ENCODE measurements at places on chromosomes 12 and 14.
A peak's percentile ranks its signal among the peaks of the same experiment; 100 is the strongest.

DNA sequence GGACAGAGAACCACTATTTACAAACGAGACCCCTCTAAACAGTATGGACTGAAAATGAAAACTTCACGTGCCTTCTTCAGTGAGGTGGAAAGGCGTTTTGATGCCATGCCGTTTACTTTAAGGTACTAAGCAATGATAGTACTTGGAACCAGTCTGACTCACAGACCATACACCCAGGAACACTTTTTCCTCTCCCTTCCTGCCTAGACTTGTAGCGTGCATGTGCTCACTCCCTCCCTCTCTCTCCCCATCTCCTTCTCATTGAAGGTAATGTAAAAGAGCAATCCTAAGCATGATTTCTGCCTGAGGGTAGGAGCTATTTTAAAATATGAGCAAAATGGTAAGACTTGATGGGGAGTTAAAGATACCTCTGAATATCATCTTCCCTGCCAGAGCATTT is 5.9 kb upstream of the RPL41 start:
- no peak for DNase-seq

GRCh38 chr12:24991209-24992049 is 42.5 kb upstream of the BCAT1 start:
- DNase-seq = peak; percentile 85

DNA sequence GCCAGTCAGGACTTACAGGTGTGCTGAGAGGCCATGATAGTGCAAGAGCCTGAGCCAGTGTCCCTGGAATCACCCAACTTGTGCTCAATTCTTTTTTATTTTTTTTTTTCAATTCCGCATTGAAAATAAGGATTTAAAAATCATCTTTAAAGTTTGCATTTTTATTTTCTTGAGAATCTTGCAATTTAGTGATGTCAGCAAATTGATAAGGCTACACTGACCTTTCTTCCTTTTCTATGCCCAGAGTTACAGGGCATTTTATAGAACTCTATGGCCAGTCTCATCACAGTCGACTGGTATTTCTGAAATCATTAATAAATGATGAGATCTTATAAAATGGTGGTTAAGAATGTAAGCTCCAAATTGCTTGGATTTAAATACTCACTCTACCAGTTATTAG is 63.3 kb upstream of the PRKD1 start:
- DNase-seq = no peak

- DNase-seq = no peak
These were observed 35.0 kb downstream of the TGFB3 start for GRCh38 chr14:75946785-75947184.

DNA sequence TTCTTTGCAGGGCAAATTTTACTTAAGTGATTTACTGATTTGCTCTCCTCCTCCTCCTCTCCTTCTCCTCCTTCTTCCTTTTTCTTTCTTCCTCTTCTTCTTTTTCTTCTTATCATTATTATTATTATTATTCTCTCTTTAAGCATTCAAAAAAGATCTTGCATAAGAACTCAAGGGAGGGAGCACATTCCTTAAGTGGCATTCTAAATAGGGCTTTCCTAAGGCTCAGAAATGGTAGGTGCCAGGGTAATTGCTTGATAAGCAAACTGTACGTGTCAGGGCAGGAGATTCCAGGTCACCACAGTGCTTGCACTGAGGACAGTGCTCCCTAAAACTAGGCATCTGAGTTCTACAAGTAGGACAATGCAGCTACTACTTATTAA is 92.4 kb downstream of the SPTSSA start:
- DNase-seq = no peak

DNA sequence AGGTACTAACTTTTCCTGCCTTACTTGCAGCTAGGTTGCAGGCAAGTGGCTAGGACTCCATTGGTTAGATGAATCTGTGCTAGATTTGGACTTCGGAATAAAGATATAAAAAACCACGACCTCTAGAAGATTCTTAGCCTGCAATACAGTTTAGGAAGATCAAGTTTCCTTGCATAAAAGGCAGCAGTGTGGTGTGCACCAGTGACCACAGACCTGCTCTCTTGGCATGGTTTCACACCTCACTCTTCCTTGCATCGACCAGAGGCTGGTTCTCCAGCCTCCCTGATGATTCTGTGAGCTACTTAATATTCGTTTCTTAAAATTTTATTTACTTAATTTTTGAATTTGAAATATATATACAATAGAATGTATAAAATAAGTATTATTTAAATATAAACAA is 9.8 kb downstream of the KLHDC1 start:
- DNase-seq = no peak

Data from NCI-H82 (cell line).